Activated CD8-positive, alpha-beta memory T cell treated with anti-CD3 and anti-CD28 coated beads for 4 hours (primary cell): ENCODE measurements at places on chromosomes 2 and 18.
A peak's percentile ranks its signal among the peaks of the same experiment; 100 is the strongest.

- DNase-seq = no peak
Measured at GRCh38 chr2:115694651-115695050, 1252.2 kb downstream of the DPP10 start.

DNA sequence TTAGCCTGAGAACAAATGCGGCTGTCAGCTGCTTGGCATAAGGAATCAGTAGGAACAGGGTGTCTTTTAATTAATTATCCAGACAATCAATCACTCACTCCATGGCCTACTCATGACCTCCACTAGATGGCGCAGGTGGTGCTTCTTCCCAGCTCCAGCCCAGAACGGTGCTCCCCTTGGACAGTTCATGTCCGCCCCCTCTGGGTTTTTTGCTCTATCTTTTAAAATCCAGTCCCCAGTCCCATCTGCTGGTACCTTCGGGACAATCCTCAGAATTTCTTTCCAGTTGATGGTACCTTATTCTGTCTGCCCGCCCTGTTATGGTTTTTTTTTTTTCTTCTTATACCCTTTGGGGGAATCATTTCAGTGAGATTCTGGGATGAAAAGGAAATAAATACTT lies 99.8 kb downstream of the CACNB4 start:
- peak; percentile 7 for DNase-seq

DNA sequence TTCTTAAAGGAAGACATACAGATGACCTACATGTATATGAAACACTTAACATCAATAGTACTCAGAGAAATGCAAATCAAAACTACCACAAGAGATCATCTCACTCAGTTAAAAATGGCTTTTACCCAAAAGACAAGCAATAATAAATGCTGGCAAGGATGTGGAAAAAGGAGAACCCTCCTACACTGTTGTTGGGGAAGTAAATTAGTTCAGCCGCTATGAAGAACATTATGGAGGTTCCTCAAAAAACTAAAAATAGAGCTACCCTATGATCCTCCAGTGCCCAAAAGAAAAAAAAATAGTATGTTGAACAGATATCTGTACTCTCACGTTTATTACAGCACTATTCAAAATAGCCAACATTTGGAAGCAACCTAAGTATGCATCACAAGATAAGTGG lies 1579.4 kb upstream of the TMEFF2 start:
- DNase-seq = no peak

- no peak for DNase-seq
Measured at GRCh38 chr2:131580187-131580586, 52.5 kb downstream of the CCDC74A start.

- no peak for DNase-seq
Measured at GRCh38 chr2:101830146-101830545, 132.6 kb downstream of the MAP4K4 start.

DNA sequence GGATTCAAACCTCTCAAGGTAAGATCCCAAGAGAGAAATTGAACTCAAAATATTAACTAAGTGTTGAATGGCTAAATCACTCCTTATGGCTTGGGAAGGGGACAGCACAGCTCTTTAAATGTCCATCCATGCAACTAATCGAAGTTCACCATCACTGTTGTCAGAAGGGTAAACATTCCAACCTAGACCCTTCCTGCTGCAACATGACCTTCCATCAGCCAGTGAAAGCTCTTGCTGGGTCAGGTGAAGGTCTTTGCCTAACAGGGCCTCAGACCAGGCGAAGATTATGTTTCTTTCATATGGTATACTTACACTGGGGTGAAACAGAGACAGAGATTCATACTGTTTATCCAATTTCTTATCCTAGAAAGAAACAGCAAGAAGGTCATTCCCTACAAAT lies 16.4 kb downstream of the IAH1 start:
- no peak for DNase-seq

DNA sequence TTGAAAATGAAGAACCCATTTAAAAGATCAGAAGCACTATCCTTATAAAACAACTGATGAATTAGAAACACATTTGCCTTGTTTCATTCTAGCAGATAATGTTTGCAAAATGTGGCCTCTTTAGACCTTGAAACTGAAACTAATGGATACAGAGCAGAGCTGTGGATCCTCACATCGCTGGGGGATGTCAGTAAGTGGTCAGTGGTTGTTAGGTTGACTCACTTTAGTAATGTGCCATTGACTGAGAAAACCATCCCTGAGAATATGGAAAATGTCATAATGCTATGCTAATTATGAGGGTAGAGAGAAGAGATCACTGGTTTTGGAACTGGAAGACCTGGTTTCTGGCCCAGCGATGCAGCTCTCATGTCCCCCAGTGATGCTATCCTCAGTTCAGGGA lies 176.7 kb downstream of the MYO1B start:
- DNase-seq = no peak

DNA sequence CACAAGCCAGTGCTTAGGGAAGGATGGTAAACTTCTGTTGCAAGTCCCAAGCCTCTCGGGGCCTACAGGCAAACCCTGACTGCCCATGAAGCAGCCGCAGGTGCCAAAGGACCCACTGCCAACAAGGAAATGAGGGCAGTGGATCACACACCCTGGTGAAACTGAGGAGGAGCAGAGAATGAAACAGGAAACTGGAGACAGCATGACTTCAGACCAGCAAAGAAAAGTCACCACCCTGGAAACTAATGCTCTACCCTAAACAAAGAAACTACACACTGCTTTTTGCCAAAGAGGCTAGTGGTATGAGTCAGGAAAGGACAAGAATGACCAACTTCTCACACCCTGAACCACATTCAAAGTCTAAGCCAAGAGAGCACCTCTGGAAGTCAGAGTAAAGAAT lies 97.2 kb downstream of the MYO5B start:
- no peak for DNase-seq

- no peak for DNase-seq
Measured at GRCh38 chr2:66509326-66509811, 74.4 kb downstream of the MEIS1 start.

GRCh38 chr2:107148055-107148454 lies 262.1 kb upstream of the ST6GAL2 start:
- no peak for DNase-seq

DNA sequence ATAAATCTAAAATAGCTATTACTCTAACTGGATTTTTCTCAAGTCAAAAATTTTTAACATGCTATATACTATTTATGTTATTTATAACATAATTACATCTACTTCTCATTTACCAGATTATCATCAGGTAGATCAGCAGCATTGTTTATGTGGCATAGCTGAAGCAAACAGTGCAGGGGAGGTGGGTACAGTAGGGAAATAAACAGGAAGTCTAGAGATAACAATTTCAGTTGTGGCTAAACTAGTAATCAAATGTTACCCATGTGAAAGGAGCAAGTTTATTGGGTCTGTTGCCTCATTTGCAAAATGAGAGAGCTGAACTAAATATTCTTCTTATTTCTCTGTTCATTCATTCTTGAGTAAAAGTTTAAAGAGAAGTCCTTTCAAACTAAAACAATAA lies 27.7 kb downstream of the GFPT1 start:
- no peak for DNase-seq

- no peak for DNase-seq
Measured at GRCh38 chr18:68244786-68245185, 470.1 kb downstream of the TMX3 start.

GRCh38 chr2:116490511-116491145 lies 1323.9 kb upstream of the DDX18 start:
- no peak for DNase-seq

- DNase-seq = no peak
Measured at GRCh38 chr2:204065566-204065965, 129.0 kb downstream of the ICOS start.

GRCh38 chr18:55322178-55322735 lies 265.7 kb downstream of the TCF4 start:
- no peak for DNase-seq

- DNase-seq = no peak
Measured at GRCh38 chr2:29703336-29703735, 218.1 kb downstream of the ALK start.

DNA sequence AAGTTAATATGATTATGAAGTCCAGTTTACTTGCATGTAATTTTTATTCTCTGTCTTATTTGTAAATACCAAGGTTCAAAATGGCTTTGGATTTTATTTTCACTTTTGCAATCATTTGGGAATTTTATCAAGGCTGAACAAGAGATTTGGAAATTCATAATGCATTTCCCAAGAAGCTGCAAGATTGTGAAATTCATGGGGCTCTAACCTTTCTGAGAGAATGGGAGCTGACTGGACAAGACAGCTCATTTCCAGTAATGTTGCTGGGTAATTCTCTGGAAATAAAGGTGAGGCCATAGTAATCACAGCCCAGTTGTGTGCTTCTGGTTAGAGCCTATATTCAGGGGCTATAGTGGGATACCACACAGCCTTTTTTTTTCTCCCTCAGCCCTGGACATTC lies 21.5 kb upstream of the NABP1 start:
- no peak for DNase-seq

GRCh38 chr2:172100935-172101820 lies 1.5 kb downstream of the DLX2 start:
- DNase-seq = no peak

- DNase-seq = no peak
Measured at GRCh38 chr18:34598120-34598635, 111.9 kb upstream of the DTNA start.

DNA sequence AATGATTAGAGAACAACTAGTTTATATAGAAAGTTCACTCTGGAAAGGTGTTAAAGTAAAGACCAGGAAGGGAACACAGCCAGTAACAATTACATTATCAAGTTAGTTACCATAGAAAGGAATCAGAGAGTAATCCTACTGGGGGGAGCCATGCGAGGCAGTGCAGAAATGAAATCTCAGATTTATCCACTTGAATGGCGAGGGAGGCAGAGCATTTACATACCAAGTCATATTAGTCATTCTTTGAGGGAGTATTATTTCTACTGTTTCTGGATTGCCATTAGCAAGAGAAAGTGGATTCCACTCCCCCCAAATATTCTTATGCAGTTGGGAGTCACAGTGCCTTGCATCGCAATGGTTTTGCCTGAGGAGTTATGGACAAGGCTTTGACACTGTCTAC lies 472.7 kb upstream of the TRIB2 start:
- DNase-seq = no peak
